Osteocyte (in vitro differentiated cells): ENCODE measurements at places on chromosomes 7 and 10. TPM values are rescaled to one million over a fixed set of nuclear protein-coding genes. Genes with fewer than 3 reads are reported as not detected.

Gene KLF14
- not detected in 2 replicates for total RNA-seq

Gene KCNMA1
- 95.5 and 98.1 TPM in 2 replicates for total RNA-seq

Gene SDK1
- 5.4 and 5.6 TPM in 2 replicates for total RNA-seq

Gene JAKMIP3
- 0.64 and 0.65 TPM in 2 replicates for total RNA-seq

Gene NPTX2
- total RNA-seq: 5.0 and 5.1 TPM in 2 replicates

Gene PLAC9
- total RNA-seq: 125 and 131 TPM in 2 replicates
